Neural crest cell (in vitro differentiated cells): ENCODE measurements at places on chromosomes 3 and 15.

- DNase-seq, result no peak
These were observed 275.0 kb downstream of the ADAMTSL3 start for GRCh38 chr15:83928878-83929418.

DNA sequence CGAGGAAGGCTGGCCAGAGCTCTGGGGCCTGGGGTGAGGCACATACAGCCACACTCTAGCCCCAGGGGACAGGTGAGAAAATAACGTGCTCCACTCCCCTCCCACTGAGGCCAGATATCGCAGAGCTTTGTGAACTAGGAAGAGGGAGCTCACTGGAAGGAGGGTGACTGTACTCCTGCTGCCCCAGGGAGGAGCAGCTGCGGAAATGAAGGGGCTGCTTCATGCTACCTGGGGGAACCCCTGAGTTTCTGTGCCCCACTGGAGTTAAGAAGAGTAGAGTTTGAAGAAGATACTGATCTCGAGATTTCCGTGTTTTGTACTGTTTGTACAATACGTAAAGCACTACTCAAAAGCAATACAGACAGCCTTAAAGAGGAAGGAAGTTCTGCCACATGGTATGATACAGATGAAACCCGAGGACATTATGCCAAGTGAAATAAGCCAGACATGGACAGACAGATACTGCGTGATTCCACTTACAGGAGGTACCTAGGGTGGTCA lies 44.6 kb downstream of the CMTM6 start:
- DNase-seq, result no peak

- DNase-seq, result peak; percentile 50
These were observed 516.1 kb downstream of the MECOM start for GRCh38 chr3:169147238-169148008.

DNA sequence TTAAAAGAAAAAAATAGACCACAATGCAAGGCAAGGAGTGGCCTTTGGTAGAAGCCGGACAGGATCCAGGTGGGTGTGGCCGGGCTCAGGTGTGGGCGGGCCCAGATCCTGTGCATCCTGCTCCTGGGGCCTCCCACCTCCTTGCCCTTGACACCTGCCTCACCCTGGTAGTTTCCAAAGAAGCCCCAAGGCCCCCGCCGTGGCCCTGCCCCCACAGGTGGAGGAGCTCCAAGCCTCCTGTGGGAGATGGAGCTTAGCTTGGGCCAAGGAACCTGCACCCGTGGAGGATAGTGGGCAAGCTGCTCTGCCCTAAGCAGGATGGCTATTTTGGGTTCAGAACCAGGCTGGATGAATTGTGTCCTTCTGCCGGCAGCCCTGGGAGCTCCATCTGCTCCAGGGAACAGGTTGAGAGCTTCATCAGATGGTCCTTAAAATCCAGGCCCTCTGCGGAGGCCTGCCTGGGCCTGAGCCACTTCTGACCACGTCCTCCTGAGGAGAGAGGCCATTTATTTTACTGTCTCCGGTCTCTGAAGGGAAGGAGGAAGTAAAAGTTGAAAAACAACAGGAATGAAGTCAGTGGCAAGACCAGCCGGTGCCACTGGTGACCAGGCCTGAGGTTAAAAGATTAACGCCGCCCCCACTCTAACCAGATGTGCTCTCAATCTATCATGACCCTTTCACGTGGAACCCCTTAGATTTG lies 53.9 kb upstream of the KLF13 start:
- DNase-seq, result no peak

GRCh38 chr3:32405711-32406323 lies 14.2 kb downstream of the CMTM7 start:
- no peak for DNase-seq

DNA sequence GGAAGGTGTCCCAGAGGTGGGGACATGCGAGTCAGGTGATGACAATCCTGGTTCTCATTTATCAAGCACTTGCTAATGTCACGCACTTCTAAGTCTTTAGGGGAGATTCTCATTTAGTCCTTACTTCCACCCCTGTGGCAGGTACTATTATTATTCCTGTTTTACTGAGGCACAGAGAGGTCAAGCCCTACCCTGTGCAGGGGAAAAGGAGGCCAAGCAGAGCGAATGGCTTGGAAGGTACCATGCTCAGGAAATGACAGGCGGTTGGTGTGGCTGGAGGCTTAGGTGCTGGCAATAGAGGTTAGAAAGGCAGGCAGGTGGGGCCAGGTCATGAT lies 268.9 kb downstream of the UACA start:
- DNase-seq, result no peak

DNA sequence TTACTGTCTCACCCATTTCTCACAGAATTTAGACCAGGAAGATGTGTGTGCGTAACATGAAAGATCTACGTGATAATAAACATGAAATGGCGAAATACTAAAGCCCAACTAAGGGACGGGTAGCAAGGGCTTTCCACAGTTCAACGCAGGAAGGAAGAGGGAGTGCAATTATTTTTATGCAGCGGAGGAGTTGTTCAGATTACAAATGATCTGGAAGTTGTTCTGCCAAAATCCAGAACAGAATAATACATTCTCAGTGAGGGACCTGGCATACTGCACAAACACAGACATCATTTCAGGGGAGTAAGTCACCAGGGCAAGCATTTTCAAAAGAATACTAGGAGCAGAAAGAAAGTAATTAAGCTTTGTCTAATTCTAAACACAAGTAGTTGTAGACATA lies 133.6 kb upstream of the RAP2B start:
- DNase-seq, result no peak

DNA sequence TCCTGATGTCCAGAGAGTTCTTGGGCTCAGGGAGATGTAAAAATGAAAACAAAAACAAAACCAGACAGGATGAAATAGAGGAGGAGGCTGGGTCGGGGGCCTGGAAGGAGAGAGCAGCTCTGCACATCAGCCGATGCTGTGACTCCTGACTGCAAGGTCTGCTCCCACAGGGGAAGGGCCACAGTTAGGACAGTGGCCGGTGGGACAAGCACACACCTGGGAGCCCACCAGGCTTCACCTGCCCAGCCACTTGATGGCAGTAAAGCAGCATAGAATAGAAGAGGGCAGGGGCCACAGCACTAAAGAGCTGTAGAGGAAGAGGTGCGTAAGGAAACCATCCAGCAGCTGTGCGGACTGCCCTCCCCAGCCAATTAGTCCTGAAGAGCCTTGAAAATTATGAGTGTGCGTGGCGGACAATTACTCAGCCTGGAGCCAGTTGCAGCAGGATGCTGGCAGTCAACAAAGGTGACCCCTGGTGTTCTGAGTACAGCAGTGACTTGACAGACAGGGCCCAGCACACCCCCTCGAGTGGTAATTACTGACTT lies 29.8 kb downstream of the ALS2CL start:
- DNase-seq, result no peak

DNA sequence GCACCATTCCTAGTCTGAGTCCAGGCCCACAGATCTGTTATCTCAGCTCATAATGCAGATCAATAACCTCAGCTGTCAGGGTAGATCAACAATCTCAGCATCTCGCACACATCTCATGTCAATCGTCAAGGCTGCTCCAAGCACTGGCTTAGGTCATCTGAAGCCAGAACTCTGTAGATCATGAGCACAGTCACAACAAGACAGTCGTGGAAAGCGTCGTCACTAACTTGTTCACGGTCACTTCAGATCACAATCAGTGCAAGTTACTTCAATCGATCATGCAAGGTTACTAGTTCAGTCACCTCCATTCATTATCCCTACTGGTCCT lies 71.8 kb downstream of the RBPMS2 start:
- no peak for DNase-seq

DNA sequence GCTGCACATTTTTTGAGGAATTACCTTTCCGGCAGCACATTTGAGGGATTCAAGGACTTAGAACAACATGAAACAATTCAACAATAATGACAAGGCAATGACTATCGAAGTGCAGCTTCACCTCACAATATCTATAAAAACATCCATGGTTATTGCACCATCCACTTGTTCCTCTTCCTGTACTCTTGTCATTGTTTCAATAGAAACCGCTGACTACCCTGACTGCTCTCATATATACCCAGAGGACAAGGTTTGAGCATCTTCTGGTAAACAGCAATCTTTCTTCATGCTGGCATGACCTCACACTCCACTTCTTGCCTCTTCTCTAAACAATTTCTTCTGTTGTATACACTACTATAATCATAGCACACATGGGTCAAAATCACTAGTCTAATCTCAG lies 864.9 kb downstream of the FHIT start:
- no peak for DNase-seq

GRCh38 chr15:89825271-89825940 lies 10.8 kb upstream of the ANPEP start:
- no peak for DNase-seq

- DNase-seq, result no peak
These were observed 100.9 kb downstream of the MEGF11 start for GRCh38 chr15:66152650-66153049.

DNA sequence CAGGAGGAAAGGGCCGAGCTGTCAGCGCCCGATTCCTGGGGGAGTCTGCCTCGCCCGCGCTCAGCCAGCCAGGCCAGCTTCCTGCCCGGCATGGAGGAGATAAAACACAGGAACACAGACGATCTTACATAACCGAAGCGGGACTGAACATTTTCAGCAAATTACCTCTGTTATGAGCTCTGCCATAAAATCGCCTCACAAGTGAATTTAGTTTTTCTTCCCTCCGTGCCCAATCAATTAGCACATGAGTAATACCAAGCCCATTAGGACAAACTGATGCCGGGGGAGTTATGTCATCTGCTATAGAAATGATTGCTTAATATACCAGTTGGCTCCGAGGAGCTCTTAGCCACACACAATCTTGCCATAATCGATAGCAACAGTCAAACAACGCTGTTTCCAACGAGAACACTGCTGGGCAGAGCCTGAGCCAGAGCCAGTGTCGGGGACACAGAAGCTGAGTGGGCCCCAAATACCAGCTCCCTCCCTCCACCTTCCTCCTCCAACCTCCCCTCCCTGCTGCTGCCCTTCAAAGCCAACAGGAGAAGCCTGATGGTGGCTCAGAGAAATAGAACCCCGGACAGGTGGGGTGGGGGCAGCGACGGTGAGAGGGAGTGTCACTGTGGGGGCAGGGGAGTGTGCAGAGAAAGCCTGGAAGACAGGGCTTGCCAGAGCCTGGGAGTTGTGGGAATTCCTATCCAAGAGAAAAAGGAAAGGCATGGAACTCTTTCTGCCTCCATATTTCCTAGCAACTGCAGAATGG lies 279.4 kb upstream of the TLE3 start:
- no peak for DNase-seq

DNA sequence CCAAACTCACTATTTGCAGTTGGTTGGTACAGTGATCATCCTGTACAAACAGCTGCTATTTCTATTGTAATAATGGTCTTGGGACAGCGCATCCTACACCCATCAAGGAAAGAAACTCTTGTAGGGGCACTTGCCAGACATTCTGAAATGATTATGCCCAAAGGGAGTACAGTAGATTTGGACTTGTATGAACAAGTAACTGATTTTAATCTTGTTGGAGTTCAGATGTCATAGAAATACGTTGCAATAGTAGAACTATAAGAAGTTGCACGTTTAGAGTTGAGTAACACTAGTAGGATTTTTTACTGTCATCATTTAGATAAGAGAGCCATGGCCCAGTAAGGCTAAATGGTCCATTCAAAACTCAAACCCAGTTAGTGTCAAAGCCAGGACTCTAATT lies 192.8 kb downstream of the SATB1 start:
- DNase-seq, result no peak

GRCh38 chr15:82538961-82539690 lies 1.1 kb downstream of the RPS17 start:
- no peak for DNase-seq

DNA sequence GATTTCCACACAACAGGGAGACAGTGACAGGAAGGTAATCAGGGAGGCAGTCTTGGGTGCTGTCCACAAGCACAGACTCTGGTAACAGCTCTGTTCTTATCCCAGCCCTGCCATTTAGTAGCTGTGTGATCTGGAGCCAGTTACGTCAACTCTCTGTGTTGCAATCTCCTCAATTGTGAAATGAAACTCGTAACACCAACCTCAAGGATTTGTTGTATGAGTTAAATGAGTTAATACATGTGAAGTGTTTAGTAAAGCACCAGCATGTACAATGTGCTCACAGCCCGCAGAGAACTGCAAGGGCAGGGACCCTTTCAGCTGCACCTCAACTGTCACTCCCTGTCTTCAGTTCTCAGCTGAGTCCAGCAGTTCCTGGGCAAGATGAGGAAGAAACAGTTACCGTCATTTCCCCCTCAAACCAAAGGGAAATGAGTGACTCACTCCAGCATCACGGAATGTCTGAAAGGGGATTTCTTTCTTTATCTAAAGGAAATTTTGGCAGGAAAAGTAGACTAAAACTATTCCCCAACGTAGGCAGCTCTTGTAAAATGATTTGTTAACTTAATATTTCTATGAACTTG lies 39.9 kb upstream of the MB21D2 start:
- no peak for DNase-seq

DNA sequence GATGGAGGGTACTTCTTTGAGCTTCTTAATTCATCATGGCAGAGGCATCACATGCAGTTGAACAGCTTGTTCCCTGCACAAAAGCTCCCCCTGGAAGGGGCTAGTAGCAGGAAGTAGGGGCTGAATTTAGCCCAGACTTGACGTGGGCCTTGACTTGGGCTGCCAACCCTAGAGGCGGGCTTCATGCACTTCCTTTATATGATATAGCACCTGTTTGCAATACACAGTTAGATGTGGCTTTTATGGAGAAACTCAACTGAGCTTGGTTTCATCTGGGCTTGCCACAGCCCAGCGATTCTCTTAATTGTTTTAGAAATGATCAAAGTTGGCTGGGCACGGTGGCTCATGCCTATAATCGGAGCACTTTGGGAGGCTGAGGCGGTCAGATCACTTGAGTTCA lies 33.7 kb upstream of the ADGRG7 start:
- DNase-seq, result no peak

- DNase-seq, result no peak
These were observed 26.5 kb downstream of the PLA1A start for GRCh38 chr3:119624002-119624720.

DNA sequence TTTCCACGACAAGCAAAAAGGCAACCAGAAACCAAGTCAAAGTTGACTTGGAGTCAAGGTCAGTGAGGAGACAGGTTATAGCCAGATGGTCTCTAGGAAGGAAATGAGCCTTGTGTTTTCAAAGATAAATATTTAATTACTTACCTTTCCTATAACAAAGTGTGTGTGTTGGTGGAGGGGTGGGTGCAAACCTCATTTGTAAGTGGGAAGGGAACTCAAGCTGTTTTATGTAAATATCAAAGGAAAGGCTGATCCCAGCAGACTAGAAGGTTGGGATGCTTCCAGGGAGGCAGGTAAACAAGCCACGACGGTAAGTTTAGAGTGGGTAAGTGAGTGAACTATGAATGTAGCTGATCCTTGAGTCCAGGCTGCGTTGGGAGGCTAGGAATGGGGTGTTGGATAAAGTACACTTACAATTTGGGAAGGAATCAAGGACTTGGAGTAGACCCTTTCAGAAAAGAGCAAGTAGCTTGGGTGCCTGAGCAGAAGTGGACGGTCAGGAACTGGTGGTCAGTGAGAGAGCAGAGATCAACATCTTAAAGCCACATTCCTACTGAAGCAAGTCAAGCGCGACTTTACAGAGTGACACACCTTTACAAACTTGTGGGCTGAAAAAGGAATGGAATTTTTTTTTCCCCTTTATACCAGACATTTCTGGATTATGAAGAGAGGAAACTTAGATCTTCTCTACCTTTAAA lies 82.0 kb upstream of the TBL1XR1 start:
- DNase-seq, result no peak

- no peak for DNase-seq
These were observed 46.9 kb downstream of the ARHGEF3 start for GRCh38 chr3:56754741-56755417.
